Hepatocyte (in vitro differentiated cells): ENCODE measurements at places on chromosomes 7 and 10. TPM values are rescaled to one million over a fixed set of nuclear protein-coding genes. Genes with fewer than 3 reads are reported as not detected.

The TLX1 gene
- polyA plus RNA-seq: 0.68 TPM in 1 of 2 replicates, not detected in the other

The CYP2W1 gene
- 72.3 and 112 TPM in 2 replicates for polyA plus RNA-seq

The CTAGE6 gene
- not detected in 2 replicates for polyA plus RNA-seq

The ATOH7 gene
- polyA plus RNA-seq: not detected in 2 replicates

The KEL gene
- polyA plus RNA-seq: 12.7 and 12.8 TPM in 2 replicates

The NEUROD6 gene
- not detected in 2 replicates for polyA plus RNA-seq
